ENCODE measurements at places on chromosomes 11 and 22.
A peak's percentile ranks its signal among the peaks of the same experiment; 100 is the strongest.

DNA sequence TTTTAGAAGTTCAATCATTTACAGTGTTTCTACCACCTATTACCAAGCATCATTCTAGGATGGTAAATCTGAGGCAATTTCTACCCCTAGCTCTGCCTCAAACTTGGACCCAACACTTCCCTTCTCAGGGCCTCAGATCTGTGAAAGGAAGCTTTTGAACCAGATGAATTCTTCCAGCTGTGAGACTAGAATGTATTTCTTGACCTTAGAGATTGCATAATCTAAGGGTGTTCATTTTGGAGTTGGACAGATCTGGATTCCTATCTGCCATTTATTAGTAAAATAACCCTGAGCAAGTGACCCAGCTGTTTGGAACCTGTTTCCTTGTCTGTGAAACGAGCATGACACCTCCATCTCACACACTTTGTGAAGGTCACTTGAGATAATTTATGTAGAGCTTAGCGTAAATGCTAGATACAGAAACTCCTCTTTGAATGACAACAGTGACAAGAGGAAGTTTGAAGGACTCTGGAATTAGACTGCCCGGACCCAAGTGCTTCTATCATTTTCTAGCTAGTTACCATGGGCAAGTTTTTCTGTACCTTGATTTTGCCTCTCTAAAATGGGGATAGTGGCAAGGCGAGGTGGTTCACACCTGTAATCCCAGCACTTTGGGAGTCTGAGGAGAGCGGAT lies 3.8 kb upstream of the INTS5 start:
- no peak for DNase-seq

- DNase-seq = no peak
Measured at GRCh38 chr11:71383461-71383860, 64.7 kb downstream of the DHCR7 start.

GRCh38 chr11:119975561-119976152 lies 162.3 kb downstream of the TRIM29 start:
- peak; percentile 86 for DNase-seq

- no peak for DNase-seq
Measured at GRCh38 chr11:19357943-19358342, 117.2 kb upstream of the E2F8 start.

DNA sequence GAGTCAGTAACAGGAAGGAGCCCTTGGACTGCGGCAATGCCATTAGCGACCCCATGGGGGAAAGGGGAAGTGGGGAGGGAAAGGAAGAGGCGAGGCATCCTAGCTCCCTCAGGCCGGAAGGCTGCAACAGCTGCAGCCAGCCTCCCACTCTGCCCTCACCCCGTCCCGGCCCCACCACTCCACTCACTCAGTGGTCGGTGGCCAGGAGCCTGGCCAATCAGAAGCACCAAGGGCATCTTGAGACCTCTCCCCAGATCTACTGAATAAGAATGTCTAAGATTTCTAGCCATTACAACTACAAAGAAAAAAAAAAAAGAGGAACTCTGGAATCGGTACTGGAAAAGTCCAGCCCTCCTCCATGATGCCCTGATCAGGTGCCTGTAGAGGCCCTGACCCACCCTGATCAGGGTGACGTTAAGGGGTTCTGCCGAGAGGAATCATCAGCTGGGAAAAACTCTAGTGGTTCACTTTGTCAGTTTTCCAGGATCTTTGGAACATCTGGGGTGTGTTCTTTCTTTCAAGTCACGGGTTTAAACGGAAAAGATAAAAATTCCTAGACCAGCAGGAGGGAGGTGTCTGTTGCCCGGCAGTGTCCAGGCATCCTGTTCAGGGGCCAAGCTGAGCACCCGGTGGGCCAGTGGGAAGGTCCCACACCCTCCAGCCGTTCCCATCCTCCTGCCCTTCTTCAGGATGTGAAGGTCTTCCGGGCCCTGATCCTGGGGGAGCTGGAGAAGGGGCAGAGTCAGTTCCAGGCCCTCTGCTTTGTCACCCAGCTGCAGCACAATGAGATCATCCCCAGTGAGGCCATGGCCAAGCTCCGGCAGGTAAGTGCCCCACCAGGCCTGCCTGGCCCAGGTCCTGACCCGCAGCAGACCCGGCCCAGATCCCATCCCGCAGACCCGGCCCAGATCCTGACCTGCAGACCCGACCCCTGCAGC lies 14.4 kb downstream of the OAF start:
- no peak for DNase-seq

- DNase-seq = no peak
Measured at GRCh38 chr11:59730896-59731565, 17.4 kb upstream of the OR10V1 start.

DNA sequence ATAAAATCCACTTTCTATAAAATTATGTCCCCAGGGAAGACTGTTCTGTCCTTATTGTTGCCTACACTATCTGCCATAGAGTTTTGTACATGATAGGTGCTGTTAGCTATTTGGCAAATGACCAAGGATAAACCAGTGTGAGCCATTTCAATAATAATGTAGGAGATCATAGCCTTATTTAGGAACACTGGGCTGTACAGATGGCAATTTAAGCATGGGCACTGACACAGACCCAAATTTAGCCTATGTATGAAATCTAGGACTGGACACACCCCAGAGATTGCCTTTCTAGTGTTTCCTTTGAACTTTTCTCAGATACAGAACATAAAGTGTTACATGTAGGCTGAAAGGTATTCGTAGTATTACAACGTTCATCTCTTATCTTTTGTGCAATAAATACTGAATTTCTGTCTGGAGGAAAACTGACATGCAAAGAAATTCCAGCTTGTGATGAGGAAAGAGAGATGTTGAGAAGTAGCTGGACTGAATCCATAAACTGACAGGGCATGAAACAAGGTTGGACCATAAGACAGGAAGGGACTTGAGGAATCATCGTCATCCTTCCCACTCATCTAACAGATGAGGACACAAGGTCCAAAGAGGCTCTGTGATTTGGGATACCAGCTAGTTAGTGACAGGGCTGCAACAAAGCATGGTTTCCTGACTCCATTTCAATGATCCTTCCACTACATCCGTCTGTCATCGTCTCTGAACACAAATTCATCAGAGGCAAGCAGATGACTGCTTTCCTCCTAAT lies 60.3 kb downstream of the TMPRSS5 start:
- no peak for DNase-seq

DNA sequence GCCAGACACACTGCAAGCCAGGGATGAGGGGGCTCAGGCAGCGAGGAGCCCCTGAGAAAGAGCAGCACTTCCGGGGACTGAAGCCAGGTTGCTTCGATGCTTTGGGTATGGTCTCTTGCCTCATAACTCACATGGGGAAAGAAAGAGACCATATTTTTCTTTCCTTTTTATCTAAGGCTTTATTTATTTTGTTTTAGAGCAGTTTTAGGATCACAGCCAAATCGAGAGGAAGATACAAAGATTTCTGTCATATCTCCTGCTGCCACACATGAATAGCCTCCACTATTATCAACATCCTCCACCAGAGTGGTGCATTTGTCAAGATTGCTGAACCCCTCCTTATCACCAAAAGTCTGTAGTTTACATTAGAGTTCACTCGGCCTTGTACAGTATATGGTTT lies 24.3 kb upstream of the ADSL start:
- no peak for DNase-seq

GRCh38 chr22:26295563-26296126 lies 126.4 kb downstream of the SEZ6L start:
- DNase-seq = no peak
